Left forelimb (tissue), 1 donor: ENCODE measurements at places on chromosomes 6 and 20.

DNA sequence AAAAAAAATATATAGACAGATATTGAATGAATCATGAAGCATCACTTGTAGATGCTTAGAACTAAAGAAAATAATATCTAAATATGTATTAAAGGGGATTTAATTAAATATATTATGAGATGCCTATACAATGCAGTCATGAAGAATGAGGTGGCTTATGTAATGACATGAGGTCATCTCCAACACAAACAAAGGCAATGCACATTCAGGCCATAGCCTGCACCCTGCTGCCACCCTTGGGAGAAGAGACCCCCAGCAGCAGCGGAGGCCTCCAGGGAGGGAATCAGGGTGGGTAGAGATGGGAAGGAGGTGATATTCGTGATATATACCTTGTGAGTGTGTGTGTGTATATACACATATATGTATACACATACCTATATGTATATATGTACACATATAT lies 26.4 kb upstream of the SSTR4 start:
- no peak for DNase-seq

- no peak for DNase-seq
Observed at GRCh38 chr20:16684416-16684815, 45.4 kb upstream of the SNRPB2 start.

GRCh38 chr6:56914798-56915658 lies 39.9 kb upstream of the BEND6 start:
- DNase-seq, result no peak

GRCh38 chr20:46787991-46788762 lies 78.7 kb downstream of the SLC2A10 start:
- no peak for DNase-seq

DNA sequence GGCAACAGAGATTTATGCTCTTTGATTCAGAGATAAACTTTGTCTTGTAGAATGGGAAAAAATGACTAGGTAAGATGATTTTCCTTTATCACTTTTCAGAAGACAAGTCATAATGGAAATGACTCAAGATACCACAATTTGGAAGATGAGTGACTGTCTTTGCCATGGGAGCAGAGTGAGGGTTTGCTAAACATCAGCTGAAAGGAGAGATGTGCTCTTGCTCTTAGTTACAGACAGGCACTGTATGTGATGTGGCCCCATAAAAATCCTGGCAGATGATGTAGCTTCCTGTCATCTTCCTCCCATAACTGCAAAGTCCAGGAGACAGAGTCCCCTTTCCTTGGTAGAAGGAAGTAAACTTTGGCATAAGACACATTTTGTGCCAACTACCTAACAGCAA lies 47.6 kb downstream of the BACH2 start:
- no peak for DNase-seq

DNA sequence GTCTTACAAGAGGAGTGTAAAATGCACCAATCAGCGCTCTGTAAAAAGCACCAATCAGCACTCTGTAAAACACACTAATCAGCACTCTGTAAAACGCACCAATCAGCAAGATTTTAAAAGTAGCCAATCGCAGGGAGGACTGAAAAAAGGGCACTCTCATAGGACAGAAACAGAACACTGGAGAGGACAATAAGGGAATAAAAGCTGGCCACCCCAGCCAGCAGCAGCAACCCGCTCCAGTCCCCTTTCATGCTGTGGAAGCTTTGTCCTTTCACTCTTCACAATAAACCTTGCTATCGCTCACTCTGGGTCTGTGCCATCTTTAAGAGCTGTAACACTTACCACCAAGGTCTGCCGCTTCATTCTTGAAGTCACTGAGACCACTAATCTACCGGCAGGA lies 1.7 kb upstream of the AIG1 start:
- DNase-seq, result no peak

GRCh38 chr20:25247518-25247955 lies 348 bp upstream of the PYGB start:
- DNase-seq, result no peak

GRCh38 chr6:155523821-155524651 lies 68.4 kb upstream of the NOX3 start:
- no peak for DNase-seq

GRCh38 chr6:29861521-29862255 lies 34.1 kb downstream of the HLA-G start:
- no peak for DNase-seq

DNA sequence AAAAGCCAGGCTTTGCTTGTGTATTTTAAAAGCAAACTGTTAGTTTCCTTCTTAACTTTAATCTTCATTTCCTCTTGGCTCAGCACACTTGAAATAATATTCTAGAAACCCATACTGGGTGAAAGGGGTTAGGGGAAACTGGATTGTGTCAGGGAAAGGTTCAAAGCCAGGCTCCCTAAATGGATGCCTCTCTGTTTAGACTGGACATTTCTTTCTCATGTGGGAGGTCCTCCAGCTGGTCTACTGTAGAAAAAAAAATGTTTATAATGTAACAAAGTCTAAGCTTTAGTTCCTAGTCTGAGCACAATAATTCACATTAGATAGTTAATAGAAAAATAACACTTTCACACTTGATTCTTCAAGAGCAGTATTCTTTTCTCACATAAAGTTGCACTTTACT lies 89.0 kb upstream of the AKIRIN2 start:
- no peak for DNase-seq

- no peak for DNase-seq
Observed at GRCh38 chr6:56992703-56993102, 37.8 kb downstream of the BEND6 start.

GRCh38 chr6:149334682-149335160 lies 17.2 kb downstream of the TAB2 start:
- no peak for DNase-seq

DNA sequence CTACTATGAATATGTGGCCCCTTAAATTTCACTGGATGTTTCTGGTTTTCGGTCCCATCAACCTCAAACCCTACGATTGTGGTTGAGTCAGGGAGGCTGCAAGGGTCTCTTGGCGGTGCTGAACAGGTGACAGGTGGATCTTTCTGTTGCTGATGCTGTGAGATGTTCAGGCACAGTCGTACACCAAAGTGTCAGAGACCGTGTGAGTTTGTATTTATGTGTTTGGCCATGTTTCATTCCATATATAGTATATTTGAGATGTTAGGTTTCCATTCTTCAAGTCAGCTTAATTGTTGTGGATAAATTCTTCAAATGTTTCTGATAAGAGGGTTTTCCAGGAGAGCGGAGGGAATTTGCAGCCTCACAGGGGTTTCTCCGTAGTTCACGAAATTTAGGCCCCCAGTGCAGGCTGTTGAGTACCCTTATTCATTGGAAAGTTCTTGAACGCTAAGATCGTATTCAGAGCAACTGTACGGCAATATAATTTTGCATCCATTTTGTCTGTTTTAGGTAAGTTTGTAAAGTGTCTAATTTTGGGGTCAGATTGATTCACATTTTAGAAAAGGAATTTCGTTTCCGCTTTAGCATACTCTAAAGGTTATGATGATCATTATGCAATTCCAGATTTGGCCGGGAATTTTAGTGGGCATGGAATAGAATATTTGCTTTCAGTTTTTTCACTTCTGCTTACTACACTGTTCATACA lies 1.2 kb downstream of the TAB2 start:
- no peak for DNase-seq

DNA sequence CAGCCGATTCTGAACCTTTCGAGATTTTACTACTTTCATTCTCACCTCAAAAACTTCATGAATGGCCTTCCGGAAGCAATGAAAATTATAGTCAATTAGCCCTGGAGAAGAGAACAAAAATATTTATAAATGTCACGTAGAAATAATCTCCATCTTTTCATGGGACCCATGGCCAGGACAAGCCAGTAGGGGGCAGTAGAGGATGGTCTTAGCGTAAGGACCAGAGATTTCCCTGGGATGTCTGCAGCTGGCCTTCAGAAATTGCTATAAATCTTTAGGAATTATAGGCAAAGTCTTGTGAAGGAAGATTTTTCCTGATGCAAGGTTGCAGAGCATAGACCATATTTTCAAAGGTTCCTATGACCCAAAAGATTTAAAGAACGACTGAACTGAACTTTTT lies 15.6 kb upstream of the UBE2J1 start:
- DNase-seq, result peak; percentile 70

- DNase-seq, result no peak
Observed at GRCh38 chr6:3455569-3456394, 1.1 kb downstream of the SLC22A23 start.
